RWPE2 (cell line): ENCODE measurements at places on chromosomes 1 and 21.
A peak's percentile ranks its signal among the peaks of the same experiment; 100 is the strongest.

- DNase-seq: no peak
Observed at GRCh38 chr1:86965012-86965826, 50.8 kb downstream of the HS2ST1 start.

- no peak for DNase-seq
Observed at GRCh38 chr1:9294405-9294773, 1.7 kb downstream of the SPSB1 start.

DNA sequence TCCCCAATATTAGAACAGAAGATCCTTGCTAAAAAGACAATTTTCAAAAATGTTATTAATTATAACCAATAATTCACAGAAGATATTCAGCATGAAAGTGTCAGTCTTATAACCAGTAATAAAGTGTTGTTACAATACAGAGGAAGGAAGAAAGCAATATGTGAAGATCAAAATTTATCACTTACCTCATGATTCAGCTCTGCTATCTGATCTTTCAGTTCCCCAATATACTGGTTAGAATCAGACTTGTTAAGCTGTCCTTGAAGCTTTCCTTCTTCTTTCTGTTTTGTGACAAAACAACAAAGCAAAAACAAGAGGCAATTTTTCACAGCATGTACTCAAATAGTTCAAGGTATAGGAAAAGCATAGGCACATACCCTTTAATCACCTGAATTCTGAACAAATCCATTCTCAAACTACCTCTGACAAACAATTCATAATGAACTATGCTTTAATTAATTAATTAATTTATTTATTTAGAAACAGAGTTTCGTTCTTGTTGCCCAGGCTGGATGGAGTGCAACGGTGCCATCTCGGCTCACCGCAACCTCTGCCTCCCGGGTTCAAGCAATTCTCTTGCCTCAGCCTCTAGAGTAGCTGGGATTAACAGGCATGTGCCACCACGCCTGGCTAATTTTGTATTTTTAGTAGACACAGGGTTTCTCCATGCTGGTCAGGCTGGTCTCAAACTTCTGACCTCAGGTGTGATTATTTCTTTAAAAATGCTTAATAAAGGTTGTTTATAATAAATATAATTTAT is 76.9 kb upstream of the GFI1 start:
- no peak for DNase-seq

DNA sequence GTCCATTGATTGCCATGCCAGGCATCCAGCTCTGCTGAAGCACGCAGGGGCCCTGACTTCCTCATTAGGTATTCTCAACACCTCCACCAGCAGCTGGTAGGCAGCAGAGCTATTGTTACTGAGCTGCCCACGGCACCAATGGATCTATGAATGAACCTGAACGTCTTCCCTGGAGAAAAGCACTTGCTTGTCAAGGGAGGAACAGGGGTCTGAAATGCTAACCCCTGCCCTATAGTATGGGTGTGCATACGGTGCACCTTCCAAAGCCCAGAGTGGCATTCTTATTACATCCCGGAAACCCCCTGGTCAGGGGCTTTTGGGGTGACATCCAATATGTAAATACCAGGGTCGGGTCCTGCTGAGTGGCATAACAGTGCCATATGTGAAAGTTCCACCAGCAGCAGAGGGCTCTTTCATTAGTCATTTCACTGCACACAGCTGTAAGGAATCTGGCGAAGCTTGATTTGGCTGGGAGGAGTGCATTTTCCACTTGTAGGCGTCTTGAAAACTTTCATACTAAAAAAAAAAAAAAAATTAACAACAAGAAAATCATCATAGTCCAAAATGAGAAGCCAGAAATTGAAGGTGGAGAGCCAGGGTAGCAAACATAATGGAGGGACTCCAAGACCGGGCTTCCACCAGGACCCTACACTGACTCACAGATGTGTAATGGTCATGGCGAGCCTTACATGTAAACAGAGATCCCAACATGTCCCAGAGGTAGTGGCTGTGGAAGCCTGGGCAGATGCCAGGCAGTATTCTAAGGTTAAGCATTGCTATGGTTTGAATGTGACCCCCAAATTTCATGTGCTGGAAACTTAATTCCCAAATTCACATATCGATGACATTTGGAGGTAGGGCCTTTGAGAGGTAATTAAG is 58.8 kb upstream of the PRDX6 start:
- DNase-seq: no peak

DNA sequence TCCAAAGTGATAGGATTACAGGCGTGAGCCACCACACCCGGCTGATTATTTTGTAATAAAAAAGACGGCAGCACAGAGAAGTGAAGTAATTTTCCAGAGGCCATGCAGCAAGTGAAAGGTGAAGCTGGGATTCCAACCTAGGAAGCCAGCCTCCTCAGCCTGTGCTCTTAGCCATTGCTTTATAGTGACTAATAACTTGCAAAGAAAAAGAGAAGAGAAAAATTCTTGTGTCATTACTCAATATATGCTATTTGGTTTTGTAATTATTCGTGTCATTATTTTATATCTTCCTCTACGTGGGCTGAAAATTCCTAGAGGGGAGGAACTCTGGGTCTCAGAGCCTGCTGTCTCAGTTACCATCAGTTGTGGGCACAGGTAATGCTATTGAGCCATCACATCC is 1.6 kb upstream of the IER5 start:
- DNase-seq: no peak

DNA sequence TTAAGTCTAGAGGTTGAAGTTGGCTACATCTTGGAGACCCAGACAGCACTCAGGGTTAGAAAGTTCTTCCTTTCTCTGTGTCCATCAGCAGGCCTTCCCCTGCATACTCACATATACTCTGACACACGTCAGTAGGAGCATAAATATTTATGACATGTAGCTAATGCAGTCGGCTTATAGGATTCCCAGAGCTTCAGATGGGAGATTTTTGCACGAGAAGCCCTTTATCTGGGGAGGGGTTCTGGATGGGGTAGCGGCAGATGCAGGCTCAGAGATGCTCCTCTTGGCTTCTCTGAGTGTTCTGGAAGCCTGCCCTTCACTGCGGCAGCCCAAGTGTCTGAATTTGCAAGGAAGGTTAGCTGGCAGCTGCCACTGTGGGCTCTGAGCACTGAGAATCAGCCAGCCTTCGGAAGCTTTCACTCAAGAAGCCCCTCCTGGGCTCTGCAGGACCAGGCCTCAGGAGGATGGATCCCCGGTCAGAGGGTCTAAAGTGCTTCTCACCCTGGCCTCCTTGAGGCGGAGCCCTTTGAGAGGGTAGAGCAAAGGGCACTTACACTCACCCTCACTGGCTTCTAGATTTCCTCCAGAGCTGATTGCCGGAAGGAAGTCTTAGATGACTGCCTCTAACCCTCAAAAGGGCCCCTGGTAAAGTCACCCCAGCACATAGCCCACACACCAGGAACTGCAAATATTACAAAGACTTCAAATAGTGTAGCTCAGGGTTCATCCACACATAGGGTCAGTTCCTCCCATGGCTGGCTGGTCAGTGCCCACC is 68.1 kb upstream of the NFASC start:
- DNase-seq: no peak

DNA sequence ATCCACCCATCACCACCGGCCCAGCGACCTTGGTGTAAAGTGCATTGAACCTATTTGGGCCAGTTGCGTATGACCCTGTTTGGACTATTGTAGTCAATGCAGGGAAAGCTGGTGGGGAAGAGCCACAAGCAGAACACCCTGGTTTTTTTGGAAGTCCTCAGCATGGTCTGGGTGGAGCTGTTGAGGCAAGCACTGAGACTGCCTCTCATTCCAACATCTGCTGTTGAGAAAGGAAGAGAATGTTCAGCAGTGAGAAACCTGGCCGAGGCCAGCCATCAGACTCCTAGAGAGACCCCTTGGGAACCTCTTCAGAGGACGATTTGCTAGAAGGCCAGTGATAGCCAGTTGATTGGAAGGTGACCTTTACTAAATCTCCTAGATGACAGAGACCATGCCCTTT is 183.0 kb downstream of the ZZZ3 start:
- no peak for DNase-seq

- DNase-seq: no peak
Observed at GRCh38 chr1:4066860-4067599, 167.0 kb upstream of the C1orf174 start.

GRCh38 chr1:2046174-2046917 is 3.9 kb upstream of the PRKCZ start:
- no peak for DNase-seq

DNA sequence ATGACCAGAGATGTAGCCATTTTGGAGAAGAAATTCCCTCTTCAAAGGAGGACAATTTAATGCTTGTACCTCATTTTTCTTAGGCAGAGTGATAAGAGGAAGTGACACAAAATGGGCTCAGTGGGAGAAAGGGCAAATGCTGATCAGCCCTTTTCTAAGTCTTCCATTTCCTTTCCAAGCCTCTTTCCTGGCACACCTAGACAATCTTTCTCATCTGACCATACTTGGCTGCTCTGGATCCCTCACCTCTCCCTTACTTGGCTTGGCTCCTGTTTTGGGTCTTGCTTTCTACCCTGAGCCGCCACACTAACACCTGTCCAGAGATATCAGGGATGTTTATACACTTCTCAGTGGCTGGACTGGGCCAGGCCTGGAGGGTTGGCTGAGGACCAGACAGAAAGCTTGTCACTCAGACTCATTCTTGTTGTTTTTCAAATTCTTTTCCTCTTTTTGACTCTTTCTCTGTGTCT is 13.1 kb downstream of the TXNIP start:
- DNase-seq: no peak

DNA sequence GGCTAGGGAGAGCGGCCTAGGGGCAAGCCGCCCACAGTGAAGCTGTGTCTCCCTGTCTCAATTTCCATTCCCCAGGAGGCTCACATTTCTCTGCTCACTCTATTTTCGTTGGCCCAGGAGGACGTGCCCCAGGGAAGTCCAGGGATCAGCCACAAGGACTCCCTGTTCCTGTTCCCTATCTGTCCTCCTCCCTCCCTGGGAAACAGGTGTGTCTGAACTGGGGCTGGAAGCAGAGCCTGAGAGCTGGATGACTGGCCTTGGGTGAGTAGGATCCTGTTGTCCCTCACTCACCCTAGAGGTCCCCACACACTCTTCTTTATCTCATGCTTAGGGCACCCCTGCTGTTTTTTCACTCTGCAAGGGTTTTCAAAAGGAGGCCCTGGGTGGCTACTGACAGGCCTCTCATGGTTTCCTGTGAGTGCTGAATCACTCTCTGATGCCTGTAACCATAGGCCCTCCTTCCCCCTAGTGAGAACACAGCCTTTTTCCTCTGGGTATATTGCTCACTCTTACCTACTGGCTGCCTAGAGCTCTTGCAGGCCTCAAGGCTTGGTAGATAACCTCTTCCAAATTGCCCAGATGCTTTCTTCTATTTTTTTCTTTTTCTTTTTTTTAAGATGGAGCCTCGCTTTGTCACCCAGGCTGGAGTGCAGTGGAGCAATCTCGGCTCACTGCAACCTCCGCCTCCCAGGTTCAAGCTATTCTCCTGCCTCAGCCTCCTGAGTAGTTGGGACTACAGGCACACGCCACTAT is 3.3 kb upstream of the UTP11 start:
- no peak for DNase-seq

DNA sequence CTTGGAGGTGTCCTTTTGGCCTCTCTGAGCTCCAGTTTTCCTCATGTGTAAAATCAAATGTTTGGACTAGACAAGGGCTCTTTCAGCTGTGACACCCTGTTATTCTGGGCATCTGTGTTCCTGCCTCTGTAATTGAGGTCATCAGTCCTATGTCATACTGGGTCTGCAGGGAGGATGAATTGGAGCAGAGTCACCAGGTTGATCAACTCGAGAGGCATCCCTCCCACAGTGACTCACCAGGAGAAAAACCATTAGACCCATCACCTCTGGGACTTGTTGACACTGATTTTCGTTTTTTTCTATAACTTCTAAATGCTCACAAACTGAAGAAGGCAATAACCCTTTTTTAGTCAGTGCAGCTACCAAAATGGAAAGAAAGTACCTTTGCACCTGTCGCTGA is 82.2 kb downstream of the ST6GALNAC5 start:
- no peak for DNase-seq

DNA sequence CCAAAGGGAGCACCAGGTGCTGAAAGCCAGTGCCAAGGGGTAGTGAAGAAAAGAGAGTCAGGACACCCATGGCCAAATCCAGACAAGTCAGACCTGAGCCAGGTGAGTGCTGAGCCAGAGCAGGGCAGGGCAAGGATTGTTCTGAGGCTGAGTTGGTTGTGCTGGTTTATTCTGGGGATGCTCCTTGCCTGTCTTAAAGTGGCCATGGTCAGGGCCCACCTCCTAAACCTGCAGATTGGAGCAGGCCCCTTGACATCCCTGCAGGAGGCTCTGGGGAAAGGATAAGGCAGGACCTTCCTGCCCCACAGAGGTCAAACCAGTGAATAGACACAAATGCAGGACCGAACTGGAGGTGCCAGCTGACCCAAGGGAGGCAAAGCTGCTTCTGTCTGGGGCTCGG is 138.4 kb downstream of the HIVEP3 start:
- no peak for DNase-seq

DNA sequence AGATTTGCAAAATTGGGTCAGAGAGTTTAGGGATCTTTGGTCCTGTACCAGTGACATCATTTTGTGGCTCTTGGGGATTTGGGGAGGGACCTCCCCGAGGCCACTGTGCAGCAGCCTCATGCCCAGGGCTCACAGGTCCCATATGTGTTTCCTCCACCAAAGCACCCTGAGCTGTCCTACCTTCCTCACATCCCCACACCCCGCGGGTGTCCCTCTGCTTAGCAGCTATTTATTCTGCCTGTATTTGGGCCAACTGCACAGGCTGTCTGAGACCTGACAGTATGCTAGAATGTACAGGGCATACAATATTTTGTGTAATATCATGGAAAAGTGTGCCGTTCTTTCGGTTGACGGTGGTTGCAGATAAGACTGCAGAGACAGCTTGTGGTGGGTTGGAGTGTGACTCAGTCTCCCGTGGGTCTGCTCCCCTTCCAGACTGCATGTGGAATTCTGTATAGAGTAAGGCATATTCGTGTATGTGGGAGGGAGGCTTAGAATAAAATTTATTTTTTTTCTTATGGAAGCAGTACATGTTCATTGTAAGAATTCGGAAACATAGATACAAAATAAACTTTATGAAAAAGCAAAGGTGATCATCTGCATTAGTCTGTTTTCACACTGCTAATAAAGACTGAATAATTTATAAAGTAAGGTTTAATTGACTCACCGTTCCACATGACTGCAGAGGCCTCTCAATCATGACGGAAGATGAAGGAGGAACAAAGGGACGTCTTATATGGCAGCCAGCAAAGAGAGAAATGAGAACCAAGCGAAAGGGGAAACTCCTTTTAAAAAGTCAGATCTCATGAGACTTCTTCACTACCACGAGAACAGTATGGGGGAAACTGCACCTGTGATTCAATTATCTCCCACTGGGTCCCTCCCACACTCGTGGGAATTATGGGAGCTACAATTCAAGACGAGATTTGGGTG is 84.4 kb downstream of the ADARB1 start:
- DNase-seq: no peak

GRCh38 chr1:52552236-52552504 is 722 bp downstream of the TUT4 start:
- DNase-seq: peak; percentile 56

- DNase-seq: no peak
Observed at GRCh38 chr1:57833296-57833695, 409.4 kb upstream of the DAB1 start.
